ENCODE measurements at places on chromosomes 1 and 21. TPM values are rescaled to one million over a fixed set of nuclear protein-coding genes. Genes with fewer than 3 reads are reported as not detected.
A peak's percentile ranks its signal among the peaks of the same experiment; 100 is the strongest.

- no peak for DNase-seq
Observed at GRCh38 chr21:46158666-46159300, 3.4 kb upstream of the FTCD start.

GRCh38 chr1:147504801-147505311, 36.4 kb upstream of the BCL9 start:
- DNase-seq: peak; percentile 66

The ESPN gene
- polyA plus RNA-seq: 21.5 TPM

DNA sequence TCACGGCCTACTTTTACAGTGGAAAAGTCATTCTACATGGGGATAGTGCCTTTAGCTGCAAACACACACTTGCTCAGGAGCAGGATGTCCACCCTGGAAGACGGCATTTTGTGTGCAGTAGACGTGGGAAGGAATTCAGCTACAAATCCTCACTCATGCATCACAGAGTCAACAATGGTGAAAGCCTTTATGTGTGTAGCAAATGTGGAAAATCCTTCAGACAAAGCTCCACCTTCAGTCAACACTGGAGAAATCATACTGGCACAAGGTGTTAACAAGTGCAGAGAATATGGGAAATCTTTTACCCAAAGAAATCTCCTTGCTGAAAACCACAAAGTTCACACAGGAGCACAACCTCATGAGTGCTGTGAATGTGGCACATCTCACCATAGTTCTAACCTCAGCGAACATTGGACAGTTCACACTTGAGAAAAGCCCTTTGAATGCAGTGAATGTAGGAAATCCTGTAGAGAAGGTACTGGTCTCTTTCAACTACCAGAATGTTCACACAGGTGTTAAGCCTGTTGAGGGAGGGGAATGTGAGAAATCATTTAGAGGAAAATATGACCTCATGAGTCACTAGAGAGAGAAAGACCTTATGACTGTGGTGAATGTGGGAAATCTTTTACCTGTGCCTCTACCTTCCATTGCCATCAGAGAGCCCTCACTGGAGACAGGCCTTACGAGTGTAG, 101.8 kb downstream of the PTGS2 start:
- no peak for DNase-seq

- DNase-seq: no peak
Observed at GRCh38 chr1:92752719-92753118, 32.2 kb downstream of the EVI5 start.
